Left renal cortex interstitium (tissue), 4 donors: ENCODE measurements at places on chromosomes 3 and 15. TPM values are rescaled to one million over a fixed set of nuclear protein-coding genes. Genes with fewer than 3 reads are reported as not detected.
A peak's percentile ranks its signal among the peaks of the same experiment; 100 is the strongest.

GRCh38 chr15:68526269-68526668, 52.5 kb upstream of the CORO2B start:
- no peak for DNase-seq

DNA sequence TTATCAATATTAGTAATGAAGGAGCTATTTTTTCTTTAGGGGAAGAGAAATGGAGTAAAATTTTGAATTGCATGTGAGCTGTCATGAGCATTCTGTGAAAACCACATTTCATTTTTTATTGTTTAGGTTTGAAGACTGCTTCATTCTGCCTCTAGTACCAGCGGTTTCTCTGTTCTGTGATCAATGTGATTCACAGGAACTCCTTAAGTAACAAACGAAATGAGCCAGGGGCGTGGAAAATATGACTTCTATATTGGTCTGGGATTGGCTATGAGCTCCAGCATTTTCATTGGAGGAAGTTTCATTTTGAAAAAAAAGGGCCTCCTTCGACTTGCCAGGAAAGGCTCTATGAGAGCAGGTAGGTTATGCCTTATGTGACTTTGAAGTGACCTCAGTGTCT, 13.0 kb downstream of the NIPA2 start:
- no peak for DNase-seq

DNA sequence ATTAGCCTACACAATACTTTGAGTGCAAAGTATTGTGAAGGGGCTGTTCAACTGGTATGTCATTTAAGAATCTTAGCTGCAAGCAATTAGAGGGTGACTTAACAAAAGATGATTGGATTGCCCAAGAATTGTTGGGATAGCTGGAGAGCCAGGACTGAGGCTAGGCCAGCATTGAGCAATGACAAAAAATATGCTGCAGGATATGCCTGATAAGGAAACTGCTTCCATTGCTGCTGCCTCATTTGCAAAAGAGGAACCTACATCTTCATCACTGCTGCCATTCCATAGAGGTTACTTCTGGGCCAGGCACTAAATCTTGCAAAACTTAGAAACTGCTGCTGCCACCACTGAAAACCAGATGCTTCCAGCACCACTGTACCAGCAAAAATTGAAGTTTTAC, 108.0 kb upstream of the TBC1D5 start:
- DNase-seq = no peak

GRCh38 chr15:84960391-84961113, 21.1 kb upstream of the PDE8A start:
- DNase-seq = no peak

GRCh38 chr3:81581966-81582599, 179.4 kb downstream of the GBE1 start:
- no peak for DNase-seq

- DNase-seq = no peak
These were observed 428.7 kb downstream of the TBC1D5 start for GRCh38 chr3:17313746-17314145.

GRCh38 chr3:198071602-198072287, 111.7 kb downstream of the LMLN start:
- DNase-seq = no peak

- DNase-seq = no peak
These were observed 446.0 kb downstream of the GRM7 start for GRCh38 chr3:7306901-7307300.

- peak; percentile 61 for DNase-seq
These were observed 44.6 kb downstream of the TRIM71 start for GRCh38 chr3:32862247-32862935.

DNA sequence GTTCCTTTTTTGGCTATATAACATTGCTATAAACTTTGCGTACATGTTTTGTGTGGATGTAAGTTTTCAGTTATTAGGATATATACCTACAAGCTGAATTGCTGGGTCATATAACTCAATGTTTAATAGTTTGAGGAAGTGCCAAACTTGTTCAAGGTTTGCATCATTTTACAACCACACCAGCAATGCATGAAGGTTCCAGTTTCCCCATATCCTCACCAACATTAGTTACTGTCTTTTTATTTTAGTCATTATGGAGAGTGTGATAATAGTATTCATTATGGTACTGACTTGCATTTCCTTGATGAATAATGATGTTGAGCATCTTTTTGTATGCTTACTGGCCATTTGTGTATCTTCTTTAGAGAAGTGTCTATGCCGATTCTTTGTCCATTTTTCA, 112.3 kb downstream of the NR1I2 start:
- no peak for DNase-seq

- DNase-seq = no peak
These were observed 8.2 kb upstream of the RPP25 start for GRCh38 chr15:74964794-74965193.

DNA sequence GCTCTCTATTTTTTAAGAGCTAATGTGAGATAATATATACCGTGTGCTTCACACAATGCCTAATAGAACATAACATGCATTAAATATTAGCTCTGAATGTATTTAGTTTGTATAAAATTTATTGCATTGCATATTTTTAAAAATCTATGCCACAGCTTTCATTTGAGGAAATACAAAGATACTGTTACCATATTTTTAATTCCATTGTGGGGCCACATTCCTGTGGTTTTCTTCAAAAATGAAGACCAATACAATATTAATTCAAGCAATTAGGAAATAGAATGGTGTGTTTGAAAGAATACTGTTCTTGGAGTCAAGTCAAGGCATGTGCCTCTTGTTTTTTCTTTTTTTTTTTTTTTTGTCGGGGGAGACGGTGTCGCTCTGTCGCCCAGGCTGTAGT, 95.4 kb upstream of the CADPS start:
- no peak for DNase-seq

GRCh38 chr3:187641320-187642016, 28.7 kb downstream of the SST start:
- DNase-seq = no peak

DNA sequence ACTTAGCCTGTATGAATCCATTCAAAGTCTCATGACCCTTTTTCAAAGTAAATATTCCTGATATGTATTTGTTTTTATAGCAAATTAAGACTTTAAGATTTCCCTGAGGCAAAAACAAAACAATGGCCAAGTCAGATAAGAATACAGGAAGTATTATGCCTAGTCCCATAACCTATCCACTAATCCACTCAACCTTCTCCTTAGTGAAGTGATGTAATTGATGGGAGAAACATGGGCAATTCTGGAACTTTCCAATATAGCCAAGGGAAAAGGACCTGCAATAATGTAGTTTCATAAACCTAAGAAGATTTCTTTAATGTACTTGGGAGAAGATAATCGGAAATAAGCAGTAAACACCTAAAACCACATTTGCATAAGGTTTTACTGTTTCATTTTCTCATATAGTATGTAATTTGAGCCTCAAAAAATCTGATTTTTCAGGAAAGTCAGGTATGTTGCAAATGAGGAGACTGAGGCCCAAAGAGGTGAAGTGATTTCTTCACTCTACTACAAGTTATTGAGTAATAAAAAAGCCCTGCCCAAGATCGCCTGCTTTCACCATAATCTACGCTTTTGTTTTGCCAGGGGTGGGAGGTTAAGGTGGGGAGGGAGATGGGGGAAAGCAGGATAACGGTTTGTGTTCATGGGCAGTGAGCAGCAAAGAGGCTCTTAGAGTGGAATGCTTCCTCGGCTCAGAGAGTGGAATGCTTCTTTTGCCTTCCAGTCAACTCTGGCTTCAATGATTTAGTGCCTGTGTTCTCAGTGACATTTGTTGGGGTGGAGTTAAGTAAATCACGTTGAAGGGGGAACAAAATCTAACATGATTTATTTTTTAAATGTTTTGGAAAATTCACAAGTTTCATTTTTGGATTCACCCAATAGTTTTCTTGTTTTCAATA, 95.0 kb upstream of the FNDC3B start:
- peak; percentile 54 for DNase-seq

GRCh38 chr3:101124125-101124524, 130.9 kb upstream of the ABI3BP start:
- DNase-seq = no peak

DNA sequence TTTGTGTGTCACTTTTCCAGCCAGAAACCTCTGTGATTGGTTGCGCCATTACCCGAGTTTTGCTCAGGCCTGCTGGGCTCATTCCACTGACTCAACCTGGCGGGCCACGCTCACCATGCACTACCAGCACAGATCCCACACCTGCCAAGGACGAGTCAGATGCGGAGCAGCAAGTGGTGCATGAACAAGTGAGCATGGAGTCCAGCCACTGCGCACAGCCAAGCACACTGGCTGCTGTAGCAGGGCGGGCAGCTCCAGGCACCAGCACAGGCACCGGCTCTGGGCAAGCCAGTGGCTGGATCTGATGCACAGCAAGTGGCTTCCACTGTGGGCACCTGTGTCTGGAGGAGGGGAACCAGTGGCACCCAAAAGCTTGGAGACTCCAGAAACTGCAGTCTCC, 110.4 kb downstream of the CBLB start:
- DNase-seq = no peak

- no peak for DNase-seq
These were observed 105.3 kb downstream of the CD47 start for GRCh38 chr3:107985496-107985895.

- no peak for DNase-seq
These were observed 130.0 kb upstream of the TJP1 start for GRCh38 chr15:29952225-29952624.

GRCh38 chr15:45674677-45675076, 39.8 kb downstream of the SQOR start:
- no peak for DNase-seq

- DNase-seq = no peak
These were observed 215.9 kb downstream of the GBE1 start for GRCh38 chr3:81545572-81545971.

DNA sequence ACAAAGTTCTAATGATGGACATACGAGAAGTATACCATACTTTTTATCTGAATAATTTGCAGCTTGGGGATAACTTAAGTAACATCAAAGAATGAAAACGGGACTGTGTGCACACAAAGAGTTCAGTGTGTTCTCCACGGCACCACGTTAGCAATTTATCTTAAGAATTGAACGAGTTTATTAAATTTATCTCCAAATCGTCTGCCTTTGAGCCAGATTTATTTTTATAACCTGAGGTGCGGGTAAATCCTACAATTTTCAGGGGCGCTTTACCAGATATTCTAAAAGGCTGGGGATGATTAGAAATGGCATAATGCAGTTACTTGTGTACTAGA, 3.5 kb downstream of the CHD2 start:
- DNase-seq = no peak

DNA sequence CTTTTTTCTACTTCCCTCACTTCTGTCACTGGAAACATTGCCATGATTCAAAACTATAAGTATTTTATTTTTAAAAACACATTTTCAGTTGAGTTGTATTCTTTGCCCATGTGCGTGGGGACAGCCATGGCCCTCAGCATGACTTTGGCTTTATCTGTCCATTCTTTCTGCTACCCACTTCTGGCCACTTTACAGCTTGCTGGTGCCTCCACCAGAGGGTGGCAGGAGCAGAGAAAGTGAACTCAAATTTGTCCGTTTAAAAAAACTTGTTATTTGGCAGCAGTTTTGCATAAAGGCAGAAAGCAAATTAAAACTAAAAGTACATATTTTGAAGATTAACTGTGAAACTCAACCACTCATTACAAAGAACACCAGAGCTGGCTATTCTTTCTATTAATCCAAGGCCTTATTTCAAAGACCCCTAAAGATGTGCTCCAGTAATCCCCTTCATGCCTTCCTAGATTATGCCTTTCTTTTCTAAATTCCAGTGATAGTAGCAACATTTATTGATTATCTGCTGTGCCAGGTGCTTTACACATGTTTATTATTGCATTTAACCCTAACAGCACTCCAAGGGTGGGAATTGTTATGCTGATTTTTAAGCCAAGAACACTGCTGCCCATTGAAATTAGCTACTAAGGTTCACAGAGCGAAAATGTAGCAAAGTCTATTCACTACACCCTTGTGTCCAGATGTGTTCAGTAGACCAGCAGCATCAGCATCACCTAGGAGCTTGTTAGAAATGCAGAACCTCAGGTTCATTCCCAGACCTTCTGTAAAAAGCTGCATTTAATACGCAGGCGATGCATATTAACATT, 134.8 kb downstream of the THRB start:
- DNase-seq = no peak

DNA sequence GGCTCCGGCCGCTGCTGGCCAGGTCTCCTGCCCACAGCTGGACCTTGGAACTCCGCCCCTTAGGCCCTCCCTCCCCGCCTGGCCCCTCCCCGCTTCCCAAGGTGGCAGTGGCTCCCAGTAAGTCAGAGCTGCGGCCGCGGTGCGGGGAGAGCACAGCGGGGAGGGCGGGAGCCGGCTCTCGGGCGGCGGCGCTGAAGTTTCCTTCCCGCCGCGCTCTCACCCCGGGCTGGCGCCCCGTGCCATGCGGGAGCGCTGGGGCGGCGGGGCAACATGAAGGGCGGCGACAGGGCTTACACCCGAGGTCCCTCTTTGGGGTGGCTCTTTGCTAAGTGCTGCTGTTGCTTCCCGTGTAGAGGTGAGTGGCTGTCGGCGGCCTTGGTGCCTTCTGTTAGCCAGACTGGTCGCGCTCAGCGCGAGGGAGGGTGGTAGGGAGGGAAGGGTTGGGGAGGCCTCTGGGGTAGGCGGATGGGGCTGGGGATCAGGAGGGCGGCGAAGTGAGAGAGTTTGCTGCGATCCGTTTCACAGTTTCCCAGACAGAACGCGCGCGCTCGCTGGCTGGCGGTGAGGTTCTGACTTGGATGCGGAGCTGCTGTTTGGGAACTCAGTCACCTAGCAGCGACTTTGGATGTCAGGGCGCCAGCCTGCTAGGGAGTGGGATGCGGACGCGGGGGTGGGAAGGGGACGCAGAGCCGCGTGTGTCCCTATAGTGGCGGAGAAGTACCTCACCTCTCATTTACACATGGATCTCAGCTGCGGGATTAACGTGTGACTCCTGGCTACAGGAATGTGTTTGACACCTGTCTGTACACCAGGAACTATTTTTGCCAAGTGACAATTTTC, 145.5 kb upstream of the UMPS start:
- DNase-seq = no peak

- DNase-seq = no peak
These were observed 89.3 kb downstream of the LRIG1 start for GRCh38 chr3:66411474-66411873.

Gene CSTA
- polyA plus RNA-seq = 1.5 TPM

Gene ZNF774
- polyA plus RNA-seq = 6.6 TPM

Gene NXPE3
- 5.4 TPM for polyA plus RNA-seq

Gene RETNLB
- polyA plus RNA-seq = not detected

Gene CCR3
- polyA plus RNA-seq = not detected

Gene VEPH1
- polyA plus RNA-seq = 60.4 TPM

Gene PTH1R
- polyA plus RNA-seq = 181 TPM

Gene NPAP1
- 0.18 TPM for polyA plus RNA-seq

Gene MOBP
- polyA plus RNA-seq = 0.96 TPM

Gene C2CD4A
- 0.36 TPM for polyA plus RNA-seq

Gene SCG5
- polyA plus RNA-seq = 16.3 TPM

Gene THRB
- 28.7 TPM for polyA plus RNA-seq
